Putamen (tissue), 1 donor: ENCODE measurements at places on chromosomes 12 and 14.

DNA sequence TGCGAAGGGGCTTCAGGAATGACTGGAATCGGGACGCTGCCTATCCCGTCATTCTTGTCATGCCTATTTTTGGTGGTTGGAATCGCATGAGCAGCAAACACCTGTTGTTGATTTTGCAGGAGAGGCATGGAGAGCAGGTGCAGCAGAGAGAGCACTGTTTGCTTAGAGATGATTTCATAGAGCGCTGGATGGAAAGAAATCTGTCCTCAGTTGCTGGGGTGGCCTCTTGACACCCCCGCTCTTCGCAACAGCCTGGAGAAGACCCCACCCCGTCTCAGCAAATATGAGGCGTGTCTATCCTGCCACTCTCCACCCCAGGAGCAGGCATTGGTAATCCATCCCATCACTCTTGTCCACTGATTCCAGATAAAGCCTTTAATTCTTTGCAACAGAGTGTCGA is 19.3 kb upstream of the NCOR2 start:
- DNase-seq: no peak

DNA sequence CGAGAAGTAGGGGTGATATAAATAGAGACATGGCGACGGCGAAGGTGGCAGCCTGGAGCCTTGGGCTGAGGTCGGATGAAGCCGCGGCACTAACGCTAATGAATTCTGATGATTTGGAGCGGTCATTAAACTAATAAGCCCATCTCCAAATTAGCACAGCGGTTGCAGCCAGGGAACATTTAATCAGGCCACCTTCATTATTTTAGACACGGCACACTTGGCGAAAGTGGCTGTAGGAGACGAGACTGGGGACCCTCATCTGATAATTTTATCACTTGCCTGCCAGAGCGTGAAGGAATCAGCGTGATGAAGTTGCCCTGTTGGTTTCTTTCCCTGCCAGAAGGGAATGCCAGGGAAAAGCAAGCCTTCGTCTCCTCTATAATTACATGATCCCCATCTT is 664.3 kb upstream of the TBX3 start:
- DNase-seq: no peak

DNA sequence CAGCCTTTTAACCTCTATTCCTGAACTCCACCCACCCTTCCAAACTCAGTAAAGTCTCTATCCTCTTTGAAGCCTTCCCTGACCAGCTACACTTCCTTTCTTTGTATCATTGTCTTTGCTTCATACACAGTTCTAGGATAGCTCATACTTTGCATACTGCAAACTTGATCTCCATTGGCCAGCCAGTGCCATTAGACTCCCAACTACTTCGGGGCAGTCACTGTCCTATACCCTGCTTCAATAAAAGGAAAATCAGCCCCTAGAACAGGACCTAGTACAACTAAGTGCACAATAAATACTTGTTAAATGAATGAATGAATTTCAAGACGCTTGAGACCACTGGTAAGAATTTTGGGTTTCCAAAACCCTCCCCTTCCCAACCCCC is 521 bp upstream of the PIP4K2C start:
- DNase-seq: no peak

DNA sequence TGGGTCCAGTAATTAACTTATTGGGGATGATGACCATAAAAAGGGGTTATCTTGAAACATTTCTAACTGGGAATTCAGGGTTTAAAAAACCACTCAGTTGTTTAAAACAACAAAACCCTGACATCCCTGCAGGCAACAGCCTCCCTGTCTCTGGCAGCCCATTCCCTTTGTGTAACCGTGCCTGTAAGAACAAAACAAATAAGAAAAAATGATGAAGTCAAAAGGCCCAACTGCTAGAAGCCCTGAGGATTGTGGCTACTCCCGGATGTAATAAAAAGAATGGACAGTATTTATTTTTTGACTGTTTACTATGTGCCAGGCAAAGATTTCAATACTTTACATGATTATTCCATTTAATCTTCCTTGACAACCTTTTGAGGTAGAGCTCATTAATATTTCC is 75.3 kb downstream of the TMCC3 start:
- no peak for DNase-seq

DNA sequence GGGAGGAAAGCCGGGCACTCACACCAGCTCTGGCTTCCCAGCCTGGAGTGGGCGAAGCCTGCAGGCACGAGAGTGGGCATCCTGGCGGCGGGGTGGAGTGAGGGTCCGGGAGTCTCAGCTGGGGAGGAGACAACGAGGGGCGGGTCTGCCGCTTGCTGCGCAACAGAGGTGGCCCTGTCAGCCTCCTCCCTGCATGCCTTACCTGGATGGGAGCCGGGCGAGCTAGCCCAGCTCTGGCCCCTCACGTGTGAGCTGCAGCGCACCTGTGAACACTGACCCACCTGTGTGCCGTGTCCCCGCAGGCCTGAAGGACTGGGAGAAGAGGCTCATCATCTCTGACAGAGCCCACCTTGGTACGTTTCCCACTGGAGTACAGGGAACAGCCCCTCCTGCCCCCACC is 13.9 kb upstream of the SIVA1 start:
- no peak for DNase-seq

GRCh38 chr12:132206046-132206434 is 61.8 kb downstream of the NOC4L start:
- no peak for DNase-seq

GRCh38 chr12:802242-803120 is 50.1 kb downstream of the WNK1 start:
- DNase-seq: no peak

- no peak for DNase-seq
Observed at GRCh38 chr12:3097836-3098235, 20.7 kb downstream of the TSPAN9 start.

- DNase-seq: peak; percentile 45
Observed at GRCh38 chr12:52278575-52279421, 4.4 kb downstream of the KRT86 start.

DNA sequence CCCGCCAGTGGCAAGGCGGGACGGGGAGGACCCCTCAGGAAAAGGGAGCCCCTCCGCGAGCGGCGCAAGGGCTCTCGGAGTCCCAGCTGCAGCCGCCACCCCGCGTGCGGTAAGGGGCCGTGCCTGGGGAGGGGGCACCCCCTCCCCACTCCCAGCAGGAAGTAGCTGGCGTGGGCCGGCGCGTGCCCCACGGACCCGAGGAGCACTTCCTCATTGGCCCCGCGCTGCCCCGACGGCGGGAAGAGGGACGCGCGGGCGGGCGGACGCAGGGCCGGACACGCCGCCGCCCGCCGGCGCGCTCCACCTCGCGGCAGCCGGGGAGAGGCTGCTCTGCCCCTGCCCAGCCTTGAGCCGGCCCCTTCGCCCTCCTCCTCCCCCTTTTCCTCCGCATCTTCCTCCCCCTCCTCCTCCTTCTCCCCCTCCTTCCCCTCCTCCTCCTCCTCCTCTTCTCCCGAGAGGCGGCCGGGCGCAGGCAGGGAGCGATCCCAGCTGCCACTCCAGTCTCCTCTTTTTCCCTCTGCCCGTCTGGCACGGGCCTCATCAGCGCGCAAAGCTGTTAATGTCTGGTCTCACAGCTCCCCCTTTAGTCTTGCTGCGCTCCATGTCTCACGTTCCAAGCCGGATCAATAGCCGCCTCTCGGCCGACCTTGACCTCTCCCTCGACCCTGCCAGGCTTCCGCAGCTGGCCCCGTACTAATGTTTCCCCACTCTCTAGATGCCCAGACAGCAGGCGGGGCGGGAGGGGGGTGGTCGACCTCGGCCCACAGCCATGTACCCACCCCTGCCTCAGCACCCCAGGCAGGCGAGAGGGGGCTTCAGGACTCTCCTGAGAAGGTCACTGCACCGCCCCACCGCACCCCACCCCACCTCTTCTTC is 2.6 kb upstream of the BCL11B start:
- DNase-seq: no peak

GRCh38 chr12:42180990-42181596 is 36.4 kb upstream of the GXYLT1 start:
- DNase-seq: no peak

GRCh38 chr12:51349026-51349425 is 2.5 kb upstream of the CELA1 start:
- DNase-seq: no peak

DNA sequence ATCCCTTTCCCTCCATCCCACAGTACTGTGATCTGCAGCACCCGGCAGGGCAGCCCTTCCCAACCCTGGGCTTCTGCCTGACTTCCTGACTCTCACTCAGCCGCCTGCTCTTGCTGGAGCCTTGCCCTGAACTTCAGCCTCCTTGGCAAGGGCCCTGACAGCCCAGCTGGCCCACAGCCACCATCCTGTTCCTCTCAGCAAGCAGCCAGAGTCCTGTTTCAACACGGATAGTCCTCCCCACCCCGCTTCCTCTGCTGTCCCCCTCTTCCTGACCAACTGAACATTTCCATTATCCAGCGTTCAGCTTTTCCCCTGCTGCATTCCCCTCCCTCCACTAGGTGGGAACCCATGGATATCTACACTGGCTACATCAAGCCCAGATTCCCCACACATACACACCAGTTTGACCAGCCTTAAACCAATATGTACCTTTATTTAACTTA is 74.0 kb upstream of the MDM1 start:
- DNase-seq: peak; percentile 55

DNA sequence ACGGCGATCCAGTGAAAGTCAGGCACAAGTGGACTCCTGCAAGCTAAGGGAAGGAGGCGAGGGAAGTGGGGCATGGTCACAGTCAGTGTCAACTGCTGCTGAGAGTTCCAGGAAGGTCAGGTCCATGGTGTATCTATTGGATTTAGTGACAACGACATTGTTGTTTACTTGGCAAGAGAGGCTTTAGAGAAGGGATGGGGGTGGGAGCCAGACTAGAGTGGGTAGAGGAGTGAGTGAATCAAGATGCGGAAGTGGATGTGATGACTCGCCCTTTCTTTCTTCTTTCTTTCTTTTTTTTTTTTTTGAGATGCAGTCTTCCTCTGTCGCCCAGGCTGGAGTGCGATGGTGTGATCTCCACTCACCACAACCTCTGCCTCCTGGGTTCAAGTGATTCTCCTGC is 12.5 kb downstream of the P2RX7 start:
- no peak for DNase-seq

- DNase-seq: peak; percentile 20
Observed at GRCh38 chr12:4817880-4818279, 91.8 kb upstream of the KCNA1 start.

GRCh38 chr12:104805186-104805585 is 152.9 kb downstream of the SLC41A2 start:
- DNase-seq: no peak

DNA sequence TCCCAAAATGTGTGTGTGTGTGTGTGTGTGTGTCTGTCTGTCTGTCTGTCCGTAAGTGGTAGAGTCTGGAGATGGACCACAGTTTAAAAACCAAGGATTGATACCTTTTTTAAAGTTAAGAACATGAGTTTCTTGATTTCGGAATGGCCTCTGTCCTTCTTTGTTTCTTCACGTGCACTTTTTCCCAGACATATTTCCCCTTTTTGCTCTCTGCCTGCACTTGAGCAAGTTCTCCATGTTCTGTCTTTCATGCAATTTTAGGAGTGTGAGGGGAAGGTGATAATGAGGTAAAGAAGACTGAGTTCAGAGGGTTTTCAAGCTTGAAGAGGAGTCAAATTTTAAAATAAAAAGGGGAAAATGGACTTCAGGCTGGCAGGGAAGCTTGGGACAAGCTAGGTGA is 12.7 kb downstream of the OLR1 start:
- no peak for DNase-seq

- no peak for DNase-seq
Observed at GRCh38 chr14:91839749-91840148, 27.6 kb downstream of the TC2N start.

DNA sequence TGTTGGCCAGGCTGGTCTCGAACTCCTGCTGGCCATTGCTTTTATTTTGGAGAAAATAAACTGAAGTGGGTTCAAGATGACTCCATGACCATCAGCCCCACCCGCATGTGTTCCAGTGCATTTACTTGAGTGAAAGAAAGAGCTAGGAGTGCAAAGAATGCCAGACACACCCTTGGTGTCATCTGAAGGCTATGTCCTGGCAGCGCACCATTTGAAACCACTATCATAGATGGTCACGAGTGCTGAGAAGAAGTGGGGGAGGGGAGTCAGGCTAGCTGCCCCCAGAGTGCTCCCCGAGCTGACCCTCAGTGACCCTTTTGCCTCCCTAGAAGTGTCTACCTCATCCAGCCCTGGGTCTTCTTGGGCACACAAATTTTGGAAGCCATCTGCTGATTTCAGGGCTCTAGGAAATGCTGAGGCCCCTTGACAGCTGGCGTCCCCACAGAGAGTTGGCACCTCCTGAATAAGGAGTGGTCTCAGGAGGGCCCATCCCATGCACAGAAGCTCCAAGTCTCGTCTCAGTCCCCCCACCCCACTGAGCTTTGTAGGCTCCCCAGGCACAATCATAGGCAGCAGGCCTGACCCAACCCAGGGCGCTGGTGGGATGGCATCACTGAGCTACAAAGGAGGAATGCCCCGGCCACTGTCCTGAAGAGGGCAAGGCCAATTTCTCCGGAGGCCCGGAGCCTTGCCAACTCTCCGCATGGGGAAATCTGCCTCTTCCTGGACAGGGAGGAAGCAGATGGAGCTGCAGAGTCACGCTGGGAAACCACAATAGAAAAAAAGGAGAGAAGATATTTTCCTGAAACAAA is 28.0 kb downstream of the PXN start:
- no peak for DNase-seq

DNA sequence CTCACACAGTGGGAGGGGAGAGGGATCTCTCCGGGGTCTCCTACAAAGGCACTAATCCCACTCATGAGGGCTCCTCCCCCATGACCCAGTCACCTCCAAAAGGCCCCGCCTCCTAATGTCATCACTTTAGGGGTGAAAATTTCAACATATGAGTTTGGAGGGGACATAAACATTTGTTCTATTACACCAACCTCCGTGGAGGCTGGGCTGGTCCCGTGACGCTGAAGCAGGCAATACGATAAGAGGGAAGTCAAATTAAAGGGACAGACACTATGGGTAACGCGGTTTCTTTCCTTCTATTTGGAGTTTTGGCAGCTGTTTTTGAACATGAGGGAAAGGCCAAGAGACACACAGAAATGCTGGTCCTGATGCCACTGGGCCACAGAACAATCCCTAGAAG is 175.7 kb upstream of the VASH1 start:
- no peak for DNase-seq

DNA sequence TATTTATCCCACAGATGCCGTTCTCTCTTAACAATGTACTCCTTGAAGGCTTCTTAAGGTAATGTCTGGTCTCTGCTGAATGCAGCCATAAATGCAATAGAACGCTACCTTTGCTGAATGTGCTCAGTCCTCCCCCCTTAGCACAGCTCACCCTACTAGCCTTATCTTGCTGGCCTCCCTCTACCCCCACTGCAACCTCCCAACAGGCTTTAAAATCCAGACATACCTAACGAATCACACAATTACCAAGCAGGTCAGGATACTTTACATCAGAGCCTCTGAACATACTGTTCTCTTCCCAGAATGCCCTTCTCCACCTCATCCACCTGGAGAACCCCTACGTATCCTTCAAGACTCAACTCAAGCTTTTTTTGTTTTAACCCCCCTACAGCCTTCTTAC is 51.0 kb upstream of the CRADD start:
- no peak for DNase-seq
